EL (cell line): ENCODE measurements at places on chromosomes 12 and 14.

DNA sequence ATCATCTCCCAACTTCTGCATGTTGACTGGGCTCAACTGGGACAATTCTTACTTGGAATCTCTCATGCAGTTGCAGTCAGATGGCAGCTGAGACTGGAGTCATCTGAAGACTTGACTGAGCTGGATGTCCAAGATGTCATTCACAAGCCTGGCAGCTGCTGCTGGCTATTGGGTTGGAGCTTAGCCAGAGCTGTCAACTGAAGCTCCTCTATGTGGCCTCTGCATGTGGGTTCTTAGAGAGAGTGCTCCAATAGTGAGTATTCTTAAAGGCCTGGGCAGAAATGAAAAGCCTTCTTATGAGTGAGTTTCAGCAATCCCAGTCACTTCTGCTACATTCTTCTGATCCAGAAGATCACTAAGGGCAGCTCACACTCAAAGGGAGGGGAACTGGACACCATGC lies 440.9 kb downstream of the LRIG3 start:
- no peak for DNase-seq

DNA sequence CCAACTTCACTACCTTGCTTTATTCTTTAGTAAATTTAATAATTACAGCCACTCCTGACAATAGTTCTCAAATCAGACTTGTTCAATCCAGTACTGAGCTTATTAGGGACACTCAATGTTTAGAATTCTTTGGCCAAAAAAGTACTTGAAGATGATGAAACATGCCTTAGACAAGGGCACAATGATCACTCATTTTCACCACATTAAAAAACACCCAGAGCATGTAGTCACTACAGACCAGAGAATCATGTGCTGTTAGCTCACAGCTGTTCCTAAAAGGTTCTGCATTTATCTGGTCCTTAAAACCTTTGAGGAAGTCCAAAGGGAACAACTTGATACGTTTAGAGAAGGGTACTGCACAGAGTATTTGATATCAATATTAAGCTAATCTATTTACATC lies 98.7 kb downstream of the INSM2 start:
- no peak for DNase-seq

DNA sequence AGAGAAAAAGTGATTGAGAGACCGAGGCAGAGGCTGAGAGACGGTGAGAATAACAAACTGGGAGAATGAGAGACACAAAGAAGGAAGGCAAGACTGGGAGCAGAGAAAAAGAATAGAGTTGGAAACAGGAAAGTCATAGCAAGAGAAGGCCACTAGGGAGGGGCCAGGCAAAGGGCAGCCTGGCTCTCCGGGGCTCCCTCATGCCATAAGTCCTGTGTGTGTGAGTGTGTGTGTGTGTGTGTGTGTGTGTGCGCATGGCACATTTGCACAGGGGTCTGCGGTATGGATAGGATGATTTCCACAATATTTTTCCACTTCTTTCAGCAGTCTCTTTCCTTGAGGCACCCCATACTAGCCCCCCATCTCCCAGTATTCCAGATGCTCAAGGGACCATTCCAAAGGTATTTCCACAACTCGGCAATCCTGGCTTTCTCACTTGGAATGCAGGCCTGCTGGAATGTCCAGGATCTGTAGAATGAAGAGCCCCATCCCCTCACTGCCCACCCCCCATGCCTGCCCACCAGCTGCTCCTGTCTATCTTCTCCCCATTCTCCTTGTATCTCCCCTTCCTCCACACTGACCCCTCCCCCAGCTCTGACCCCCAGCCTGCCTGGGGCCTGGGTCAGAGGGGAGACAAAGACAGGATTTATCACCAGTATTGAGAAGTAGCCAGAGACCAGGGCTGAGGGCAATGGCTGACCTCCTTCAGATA lies 9.0 kb downstream of the GPR84 start:
- no peak for DNase-seq

DNA sequence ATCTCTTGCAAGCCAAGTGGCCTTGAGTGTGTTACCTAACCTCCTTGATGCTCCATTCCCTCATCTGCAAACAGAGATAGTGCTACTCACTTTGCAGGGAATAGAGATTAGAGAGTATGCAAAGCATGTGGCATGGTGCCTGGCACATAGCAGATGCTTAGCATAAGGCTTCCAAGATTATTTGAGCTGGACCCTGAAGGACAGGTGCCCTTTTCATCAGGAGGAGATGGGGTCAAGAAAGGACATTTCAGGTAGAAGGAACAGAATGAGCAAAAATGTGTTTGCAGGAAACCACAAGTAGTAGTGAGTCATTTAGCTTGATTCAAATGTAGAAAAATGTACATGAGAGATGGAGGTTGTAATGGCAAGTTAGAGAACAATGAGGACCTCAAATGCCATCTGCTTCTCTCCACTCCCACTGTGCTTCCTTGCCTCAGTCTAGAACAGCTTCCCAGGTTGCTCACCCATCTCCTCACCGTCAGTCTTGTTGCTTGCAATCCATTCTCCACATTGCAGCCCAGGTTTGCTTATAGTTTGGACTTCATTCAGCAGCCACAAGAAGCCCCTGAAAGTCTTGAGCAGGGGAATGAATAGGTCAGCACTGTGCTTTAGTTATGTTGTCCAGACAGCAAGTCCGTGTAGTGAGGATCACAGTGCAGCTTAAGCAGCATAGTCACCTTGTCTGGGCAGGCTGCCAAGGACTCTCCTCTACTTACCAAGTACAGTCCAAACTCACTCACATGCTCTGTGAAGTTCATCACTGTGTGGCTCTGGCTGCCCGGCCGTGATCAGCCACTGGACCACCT lies 536.3 kb upstream of the CCDC196 start:
- peak; percentile 8 for DNase-seq

- DNase-seq, result no peak
These were observed 173.6 kb upstream of the ALG10B start for GRCh38 chr12:38142974-38143373.

GRCh38 chr12:53659011-53659551 lies 16.8 kb downstream of the ATP5MC2 start:
- no peak for DNase-seq

DNA sequence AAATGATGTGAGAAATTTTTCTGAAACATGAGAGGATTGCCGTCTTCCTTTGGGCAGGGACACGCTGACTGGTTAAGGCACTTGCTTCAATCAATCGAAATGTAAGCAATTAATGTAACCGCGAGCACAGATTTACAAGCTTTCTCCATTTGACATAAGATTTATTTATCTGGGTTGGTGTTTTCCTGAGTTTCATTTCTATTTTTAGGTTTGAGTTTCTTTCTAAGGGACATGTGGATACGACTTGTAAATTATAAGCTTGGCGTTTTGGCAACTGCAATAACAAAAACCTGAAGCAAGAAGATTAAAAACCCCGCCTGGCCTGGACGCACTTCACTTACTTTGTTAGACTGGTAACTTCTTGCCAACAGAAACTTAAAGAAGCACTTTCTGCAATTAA lies 20.3 kb upstream of the SINHCAF start:
- no peak for DNase-seq
